ENCODE measurements at places on chromosomes 6 and 20.
A peak's percentile ranks its signal among the peaks of the same experiment; 100 is the strongest.

DNA sequence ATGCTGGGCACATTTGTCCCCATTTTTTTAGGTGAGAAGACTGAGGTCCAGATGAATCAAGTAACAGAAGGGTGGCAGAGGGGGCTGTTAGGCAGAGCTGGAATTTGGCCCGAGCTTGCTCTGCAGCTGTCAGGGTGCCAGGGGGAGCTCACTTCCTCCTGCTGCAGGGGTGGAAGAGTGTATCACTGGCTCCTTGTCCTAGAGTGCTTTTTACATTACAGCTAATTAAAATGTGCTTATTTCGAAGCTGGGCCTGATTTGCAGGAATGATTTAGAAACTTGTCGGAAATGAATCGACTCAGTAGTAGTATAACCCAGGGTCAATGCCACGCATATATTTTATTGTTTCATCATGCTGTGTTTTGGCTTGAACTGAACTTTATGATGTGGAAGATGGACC is 11.1 kb downstream of the TOX2 start:
- peak; percentile 76 for DNase-seq

DNA sequence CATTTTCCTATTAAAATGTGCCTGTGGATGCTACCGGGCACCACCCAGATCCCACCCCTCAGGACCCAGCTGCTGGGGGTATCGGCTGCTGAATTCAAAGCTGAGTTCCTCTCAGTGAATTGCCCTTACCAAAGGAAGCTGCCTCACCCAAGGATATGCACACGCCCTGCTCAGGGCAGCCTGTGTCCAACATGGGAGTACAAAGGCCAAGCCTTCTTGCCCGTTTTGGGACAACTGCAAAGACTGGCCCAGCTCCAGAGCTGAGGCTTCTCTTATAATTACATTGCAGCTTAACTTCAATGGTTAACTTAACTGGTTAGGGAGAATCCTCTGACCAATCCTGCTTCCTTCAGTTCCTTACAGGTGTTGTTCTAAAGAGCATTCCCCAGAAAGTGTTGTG is 19.8 kb upstream of the FANCE start:
- DNase-seq, result no peak

GRCh38 chr6:150992703-150993102 is 127.2 kb downstream of the MTHFD1L start:
- no peak for DNase-seq

DNA sequence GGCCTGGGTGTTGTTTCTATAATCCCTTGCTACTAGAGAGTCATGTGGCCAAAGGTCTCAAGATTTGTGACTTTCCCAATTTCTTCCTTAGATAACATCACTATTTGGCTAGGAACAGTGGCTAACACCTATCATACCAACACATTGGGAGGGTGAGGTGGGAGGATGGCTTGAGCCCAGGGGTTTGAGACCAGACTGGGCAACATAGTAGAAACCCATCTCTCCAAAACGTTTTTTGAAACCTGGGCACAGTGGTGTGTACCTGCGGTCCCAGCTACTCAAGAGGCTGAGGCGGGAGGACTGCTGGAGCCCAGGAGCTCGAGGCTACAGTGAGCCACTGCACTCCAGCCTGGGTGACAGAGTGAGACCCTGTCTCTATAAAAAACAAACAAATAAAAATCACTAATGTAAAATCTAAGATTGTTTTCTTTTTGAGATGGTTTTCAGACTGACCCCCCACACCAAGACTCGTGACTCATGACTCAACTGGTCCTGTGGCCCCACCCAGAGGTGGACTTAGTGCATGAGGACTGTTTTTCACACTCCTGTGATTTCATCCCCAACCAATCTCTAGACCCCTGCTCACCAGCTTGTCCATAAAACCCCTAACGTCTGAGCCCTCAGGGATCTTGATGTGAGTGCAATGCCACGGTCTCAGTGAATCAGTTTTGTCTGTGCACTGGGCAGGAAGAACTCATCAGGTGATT is 48.3 kb upstream of the KIF16B start:
- DNase-seq, result no peak

DNA sequence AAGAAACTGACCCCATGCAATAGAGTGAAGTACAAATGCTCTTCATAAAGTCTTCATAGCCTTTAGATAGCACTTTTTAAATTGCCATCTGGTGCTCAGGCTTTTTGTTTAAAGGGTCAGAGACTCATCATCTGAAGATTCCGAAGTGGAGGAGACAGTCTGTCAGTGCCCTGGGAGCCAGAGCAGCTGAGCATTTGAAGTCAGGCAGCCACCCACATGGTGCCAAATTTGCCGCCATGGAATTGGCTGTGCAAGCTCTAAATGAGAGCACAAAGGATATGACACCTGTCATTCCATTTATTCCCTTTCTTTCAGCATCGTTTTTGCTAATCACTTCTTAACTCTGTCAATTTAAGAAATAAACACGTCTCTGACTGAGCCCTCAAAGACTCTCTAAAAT is 32.8 kb upstream of the CEP162 start:
- DNase-seq, result no peak

GRCh38 chr6:13604546-13605416 is 10.4 kb upstream of the NOL7 start:
- DNase-seq, result no peak

- DNase-seq, result no peak
These were observed 19.7 kb upstream of the GTSF1L start for GRCh38 chr20:43746344-43747137.

GRCh38 chr6:70474751-70475150 is 61.4 kb downstream of the FAM135A start:
- peak; percentile 32 for DNase-seq

- no peak for DNase-seq
These were observed 14.9 kb upstream of the NUP153 start for GRCh38 chr6:17721671-17722070.

DNA sequence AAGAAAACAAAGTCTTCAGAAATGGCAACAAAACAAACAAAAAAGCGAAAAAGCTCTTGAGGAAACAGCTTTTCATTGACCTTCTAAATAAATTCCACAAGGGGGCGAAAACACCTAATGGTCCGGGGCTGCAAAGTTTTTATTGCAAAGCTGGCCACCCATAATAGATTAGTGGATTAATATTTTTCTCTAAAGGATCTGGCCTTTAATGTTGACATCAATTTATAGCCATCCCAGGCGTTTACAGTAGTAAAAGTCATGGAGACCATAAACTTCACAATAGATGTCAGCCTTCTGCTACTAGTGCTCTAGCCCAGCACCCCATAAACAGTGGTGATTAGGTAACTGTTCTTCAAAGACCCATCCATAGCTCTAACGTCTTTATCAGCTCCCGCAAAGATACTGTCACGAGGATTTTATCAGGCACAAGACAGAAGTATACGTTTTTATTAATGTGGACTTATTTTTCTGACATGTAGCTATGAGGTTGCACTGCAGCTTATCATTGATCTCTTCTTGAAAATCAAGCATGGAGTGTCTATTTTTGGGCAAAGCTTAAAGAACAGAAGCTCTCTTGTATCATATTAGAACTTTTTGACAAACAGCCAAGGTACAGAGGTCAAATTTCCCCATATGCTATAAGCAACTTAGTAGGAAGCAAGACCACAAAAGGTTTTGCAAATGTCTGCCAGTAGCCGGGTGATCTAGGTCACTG is 4.7 kb downstream of the CITED2 start:
- peak; percentile 86 for DNase-seq

- peak; percentile 81 for DNase-seq
These were observed 156.2 kb downstream of the THBS2 start for GRCh38 chr6:169097381-169097959.

DNA sequence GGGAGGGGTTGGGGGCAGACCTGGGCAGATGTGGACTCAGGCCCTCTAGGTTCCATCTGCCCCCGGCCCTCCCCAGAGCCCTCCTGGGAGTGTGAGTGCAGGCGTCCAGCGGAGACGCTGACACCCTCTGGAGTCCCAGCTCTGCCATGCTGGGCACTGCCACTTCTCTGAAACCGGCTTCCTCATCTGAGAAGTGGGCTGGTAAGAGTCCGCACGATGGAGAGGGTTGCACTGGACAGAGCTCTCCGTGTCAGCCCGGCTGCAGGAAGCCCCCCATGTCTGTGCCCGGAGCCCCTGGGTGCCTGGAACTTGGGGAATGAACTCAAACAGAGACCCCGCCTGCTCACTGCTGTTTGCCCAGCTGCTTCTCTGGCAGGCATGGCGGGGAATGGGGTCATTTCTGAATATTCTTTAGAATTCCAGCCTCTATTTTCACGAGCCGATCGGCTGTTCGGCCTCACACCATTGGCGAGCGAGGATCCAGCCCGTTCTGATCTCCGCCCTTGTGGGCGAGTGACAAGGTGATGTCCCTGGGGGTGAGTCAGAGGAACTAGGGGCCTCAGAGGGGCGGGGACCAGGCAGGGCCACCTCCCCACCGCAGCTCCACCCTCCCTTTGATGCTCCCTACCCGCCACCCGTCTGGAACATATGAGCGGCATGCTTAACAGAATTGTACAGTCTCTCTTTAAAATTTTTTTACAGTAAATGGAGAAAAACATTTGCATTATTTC is 47.8 kb upstream of the GATA5 start:
- no peak for DNase-seq

DNA sequence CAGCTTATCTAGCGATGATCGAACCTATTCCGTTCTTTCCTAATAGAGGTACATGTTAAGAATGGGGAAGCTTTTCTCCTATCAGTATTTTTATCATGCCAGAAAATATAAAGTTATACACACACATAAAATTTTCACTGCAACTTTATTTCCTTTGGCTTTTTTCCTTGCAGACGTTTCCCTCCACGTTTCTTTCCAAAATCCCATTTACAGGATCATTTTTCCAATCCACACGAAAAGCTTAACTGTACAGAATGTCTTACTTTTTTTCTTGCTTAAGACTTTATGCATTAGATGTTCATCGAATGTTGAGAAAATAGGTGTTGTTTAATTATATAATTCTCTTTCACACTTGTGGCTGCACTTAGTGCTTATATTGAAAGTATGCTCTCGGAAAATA is 62.9 kb upstream of the HDGFL1 start:
- no peak for DNase-seq

DNA sequence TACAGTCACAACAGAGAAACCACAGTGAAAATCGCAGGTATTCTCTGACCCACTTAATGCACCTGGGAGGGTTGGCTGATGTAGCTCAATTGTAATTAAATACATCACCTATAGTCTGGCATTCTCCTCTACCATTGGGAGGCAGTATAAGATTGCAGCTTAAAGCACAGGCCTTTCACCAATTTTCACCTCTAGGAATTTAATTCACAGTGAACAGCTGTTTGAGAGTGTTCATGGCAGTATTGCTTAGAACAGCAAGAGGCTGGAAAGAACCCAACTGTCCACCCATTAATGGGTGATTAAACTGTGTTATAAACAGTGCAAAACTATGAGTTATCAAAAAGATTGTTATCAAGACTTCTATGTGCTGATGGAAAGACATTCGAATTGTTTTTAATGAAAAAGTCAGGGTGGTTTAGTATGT is 2.0 kb downstream of the EDEM2 start:
- peak; percentile 56 for DNase-seq

DNA sequence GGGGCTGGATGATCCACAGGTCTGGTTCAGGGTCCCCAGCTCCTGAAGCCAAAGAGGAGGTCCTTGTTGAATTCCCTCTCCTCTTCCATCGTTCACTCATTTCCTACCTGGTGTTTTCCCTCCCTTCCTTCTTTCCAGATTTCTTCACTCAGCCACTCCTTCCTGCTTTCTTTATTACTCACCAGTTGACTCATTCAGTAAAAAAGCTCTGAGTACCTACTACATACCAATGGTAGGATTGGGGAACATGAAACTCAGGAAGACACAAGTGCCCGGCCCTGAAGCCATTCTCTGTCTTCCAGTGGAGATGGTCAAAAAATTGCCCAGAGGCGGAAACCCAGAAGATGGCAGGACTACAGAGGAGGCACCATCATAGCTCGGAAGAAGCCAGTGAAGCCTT is 11.9 kb upstream of the NSFL1C start:
- DNase-seq, result peak; percentile 28

- DNase-seq, result peak; percentile 84
These were observed 201.2 kb upstream of the SMLR1 start for GRCh38 chr6:130625825-130626527.

DNA sequence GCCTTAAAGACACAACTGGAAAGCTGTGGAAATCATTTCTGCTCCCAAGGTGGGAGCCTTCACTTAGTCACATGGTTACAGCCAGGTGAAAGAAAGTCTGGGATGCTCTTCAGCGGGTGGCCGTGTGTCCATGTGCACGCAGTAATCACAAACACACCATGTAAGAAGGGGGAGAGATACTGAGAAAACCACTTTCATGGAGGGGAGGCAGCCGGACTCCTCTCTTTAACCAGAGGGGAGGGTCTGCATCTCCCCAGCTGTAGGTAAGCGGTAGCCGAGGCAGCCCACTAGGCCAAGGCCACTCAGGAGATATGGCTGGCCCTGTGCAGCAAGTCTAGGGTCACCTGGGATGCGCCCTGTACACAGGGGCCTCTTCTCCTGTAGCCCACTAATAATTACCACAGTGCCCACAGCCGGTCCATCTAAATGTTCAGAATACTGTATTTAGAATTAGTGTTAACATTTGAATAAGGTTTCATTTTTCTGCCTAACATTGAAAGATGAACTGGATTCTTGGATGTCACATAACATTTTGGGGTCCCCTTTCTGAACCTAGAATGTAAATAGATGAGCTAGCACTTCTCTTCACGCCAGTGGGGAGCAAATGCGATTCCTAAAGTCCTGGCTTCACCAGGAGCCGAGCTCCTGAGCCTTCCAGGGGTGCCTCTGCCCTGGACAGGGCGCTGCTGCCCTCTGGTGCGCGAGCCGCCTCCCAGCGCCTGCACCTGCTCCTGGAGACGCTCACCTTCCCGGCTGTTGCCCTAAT is 15.9 kb downstream of the GPR31 start:
- DNase-seq, result no peak

GRCh38 chr6:68637782-68638181 is 2.7 kb downstream of the ADGRB3 start:
- no peak for DNase-seq

- DNase-seq, result peak; percentile 39
These were observed 28.2 kb upstream of the PLAGL1 start for GRCh38 chr6:144036064-144036834.

- DNase-seq, result peak; percentile 35
These were observed 24.2 kb downstream of the POFUT1 start for GRCh38 chr20:32231847-32232246.

DNA sequence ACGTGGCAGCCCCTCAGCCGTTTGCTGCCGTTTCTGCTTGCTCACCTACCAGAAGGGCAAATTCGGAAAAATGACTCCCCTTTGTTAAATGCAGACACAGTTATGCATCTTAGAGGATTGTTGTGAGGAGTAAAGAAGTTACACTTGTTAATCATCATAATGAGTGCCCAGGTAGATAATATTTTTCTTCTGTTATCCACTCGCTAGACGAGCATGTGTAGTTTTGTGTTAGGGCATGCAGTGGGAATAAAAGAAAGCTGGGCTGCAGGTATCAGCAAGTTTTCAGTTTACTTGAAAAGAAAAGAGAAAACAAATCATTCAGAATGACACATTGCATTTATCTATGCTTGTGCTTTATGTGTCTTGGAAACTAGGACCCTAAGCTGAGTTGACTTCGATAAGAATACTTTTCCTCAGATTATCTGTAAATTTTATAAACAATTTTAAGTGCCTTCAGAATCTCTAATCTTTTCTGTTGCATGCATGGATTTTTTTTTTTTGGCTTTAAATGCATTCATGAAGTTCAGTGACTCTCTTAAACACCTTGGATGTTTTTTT is 365.3 kb downstream of the QKI start:
- no peak for DNase-seq
